ENCODE measurements at places on chromosomes 3 and 15.

GRCh38 chr15:60787837-60788691 lies 309.1 kb upstream of the ICE2 start:
- no peak for DNase-seq

DNA sequence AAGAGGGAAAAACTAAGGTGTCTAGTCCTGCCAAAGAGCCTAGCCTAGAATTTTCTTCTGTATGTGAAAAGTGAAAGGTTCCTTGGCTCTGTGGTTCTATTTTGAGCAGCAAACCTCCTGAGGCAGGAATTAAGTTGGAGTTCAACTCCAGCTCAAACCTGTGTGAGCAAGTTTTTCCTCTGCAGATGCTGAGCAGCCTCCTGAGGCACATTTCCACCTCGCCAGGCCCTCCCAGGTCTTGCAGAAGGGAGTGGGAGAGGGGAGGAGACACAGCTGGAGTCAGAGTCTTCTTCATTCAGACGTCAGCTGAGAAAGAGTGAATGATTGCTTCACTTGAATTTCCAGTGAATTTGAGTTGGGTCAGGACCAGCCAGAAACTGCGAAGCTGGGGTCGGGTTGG lies 69.5 kb upstream of the ETV5 start:
- no peak for DNase-seq

- no peak for DNase-seq
These were observed 80.9 kb upstream of the DCBLD2 start for GRCh38 chr3:98982351-98982750.

DNA sequence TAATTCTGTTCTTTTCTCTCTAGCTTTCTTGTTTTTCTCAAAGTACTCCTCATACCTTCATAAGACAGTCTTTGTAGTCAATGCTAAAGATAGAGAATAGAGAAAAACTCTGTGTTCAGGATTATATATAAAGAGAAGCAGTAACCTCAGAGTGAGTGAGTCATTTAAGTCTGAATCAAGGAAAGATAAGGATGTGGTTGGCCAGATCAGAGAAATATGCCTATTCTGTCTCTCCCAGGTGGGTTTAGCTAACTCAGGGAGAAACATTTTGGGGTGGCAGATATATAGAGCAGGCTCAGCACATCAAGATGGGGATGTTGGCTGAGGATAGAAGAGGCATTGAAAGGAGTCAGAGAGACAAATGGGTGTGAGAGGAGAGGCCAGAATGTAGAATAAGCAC lies 31.4 kb downstream of the GTF2E1 start:
- DNase-seq = no peak

DNA sequence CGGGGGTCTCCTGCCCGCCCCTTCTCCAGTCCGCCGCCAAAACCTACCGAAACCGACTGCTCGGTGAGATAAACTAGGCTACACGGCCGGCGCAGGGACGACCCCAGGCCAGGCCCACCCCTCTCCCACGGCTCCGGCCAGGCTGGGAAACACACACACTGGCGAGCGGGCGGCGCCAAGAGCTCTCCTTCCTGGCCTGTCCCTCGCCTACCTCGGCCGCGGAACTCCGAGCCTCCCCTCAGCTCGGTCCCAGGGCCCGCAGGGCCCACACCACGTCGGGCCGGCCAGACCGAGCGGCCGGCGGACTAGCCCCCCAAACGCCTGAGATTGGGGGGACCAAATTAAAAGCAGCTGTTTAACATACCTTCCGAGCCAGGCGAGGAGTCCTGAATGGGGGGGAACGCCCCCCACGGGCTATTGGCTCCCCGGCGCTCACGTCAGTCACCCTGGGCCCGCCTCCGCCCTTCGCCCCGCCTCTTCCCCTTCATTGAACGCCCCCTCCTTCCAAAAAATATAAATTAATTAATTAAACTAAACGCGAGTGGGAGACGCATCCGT lies 4.0 kb upstream of the SIN3A start:
- peak; percentile 86 for DNase-seq

DNA sequence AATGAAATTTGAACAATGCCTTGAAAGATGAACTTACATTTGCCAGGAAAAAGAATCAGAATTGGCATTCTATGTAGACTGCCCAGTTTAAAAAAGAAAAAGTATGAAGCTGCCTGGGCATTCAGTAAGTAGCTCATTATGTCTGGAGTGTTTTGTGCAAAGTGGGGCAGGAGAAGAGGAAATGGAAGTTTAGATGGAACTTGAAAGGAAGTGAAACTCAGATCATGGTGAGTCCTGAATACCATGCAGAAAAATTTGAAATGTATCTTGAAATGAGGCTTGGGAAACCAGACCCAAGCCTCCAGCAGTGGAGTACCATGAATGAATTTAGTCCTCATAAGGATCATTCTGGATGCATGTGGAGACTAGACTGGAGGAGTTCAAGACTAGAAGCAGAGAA lies 4.8 kb upstream of the MORC1 start:
- no peak for DNase-seq

DNA sequence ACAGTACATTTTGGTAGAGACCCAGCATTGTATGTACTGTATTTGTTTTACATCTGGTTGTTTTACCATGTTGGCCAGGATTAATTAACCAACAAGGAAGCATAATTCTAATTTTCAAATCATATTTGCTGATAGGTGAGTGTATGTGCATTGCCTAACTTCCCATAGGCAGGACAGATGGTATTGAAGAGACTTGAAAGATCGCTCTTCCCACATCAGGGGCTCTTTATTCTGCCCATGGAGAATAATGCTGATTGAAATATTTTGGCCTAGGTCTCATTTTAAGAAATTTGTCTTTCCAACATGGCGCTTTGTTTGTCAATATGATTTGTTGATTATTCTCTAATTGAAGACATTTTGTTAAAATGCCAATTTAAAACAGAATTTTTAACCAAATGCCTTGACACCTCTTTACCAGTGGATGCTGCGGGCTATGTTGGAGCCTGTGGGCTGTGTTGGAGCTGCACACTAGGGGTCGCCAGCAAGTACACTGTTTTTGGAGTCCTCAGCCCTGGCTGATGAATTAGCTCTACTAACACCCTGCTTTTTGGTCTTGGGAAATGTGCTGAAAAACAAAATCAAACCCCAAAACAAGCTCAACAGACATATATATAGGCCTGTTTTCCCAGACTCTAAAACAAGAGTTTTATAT lies 5.3 kb downstream of the P2RY12 start:
- no peak for DNase-seq

GRCh38 chr3:48157202-48157840 lies 30.9 kb downstream of the CDC25A start:
- DNase-seq = no peak

DNA sequence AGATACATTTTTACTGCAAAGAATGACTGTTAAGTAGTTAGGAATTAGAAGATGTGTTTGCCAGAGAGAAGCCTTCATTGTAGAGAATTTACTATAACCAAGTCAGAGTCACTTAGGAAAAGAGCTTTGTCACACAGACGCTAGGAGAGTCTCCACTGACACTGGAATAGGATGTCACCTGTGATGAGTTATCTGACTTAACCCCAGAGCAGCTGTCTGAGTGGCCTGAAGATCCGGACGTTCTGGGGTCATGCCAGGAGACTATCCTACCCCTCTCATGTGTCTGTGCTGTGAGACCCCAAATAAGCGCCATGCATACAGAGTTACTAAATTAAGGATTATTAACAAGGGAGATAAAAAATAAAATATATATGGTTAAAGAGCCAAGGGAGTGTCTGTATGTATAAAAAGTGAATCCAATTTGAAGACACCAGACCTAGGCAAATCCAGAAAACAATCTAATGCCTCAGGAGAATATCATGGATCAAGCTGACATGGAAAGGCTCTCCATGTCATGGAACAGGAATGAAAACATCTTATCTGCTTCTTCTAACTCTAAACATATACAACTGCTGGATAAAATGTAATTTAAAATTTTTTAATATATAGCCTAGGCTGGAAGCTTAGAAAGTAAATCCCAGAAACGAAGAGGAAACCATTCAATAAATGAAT lies 43.5 kb downstream of the ITGB5 start:
- no peak for DNase-seq

- DNase-seq = no peak
These were observed 1.9 kb downstream of the TKT start for GRCh38 chr3:53253707-53254508.

- DNase-seq = no peak
These were observed 84.9 kb upstream of the ETV5 start for GRCh38 chr3:186193534-186194450.

- no peak for DNase-seq
These were observed 47.5 kb downstream of the PRTG start for GRCh38 chr15:55695432-55695831.

DNA sequence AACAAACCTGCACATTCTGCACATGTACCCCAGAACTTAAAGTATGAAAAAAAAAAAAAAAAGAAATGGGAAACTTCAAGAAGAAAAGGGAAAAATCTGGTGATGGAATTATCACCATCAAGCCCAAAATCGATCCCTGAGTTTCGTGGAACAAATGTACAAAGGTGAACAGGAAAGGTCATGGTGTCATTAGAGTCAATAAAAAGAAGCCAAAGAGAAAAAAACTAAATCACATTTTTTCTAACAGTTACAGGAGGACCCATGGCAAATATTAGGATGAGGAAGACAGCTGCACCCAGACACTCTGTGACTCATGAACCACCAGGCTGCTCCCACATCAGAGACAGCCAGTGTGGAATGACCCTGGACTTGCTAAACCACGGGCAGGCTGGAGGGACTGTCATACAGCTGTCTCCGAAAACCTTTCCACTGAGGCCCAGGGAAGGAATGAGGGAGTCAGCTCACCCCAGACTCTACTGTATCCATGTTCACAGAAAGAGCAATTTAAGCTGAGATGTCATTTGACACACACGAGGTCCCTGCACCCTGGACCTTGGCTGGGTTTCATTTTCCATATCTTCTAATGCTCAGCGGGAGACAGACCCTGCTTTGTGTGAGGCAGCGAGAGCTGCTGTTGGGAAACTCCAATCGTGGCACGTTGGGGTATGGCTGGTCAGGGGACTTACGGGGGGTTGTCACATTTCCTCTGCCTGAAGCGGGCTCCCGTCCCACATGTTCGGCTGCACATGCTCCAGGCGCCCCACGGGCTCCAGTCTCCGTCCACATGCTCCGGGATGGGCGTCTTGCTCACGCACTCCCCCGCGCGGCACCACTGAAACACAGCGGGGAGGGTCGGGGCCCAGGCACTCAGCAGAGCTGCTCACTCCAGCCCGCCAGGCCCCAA lies 210.2 kb downstream of the ADAMTS17 start:
- peak; percentile 55 for DNase-seq

GRCh38 chr15:75148280-75148679 lies 53.4 kb upstream of the C15orf39 start:
- no peak for DNase-seq

Data from AG08395 (cell line).